ENCODE measurements at places on chromosomes 5 and 9.

GRCh38 chr9:113960768-113961167 is 84.7 kb downstream of the ZNF618 start:
- no peak for DNase-seq

DNA sequence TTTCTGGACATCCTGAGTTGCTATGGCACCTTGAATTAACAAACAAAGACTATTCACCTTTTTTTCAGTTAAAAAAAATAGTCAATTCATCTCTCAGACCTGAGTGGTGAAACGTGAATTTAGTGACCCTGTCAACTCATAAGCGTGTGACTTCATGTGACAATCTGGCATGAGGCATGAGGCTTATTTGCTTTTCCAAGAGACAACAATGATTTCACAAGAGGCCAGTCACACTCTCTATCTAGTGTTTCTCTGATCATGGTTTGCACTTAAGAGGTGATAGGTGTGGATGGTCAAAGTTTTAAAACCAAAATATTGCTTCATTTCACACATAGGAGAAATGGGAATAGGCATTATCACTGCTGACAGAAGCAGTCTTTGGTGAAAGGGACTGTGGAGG is 559.6 kb upstream of the ACO1 start:
- DNase-seq = no peak

DNA sequence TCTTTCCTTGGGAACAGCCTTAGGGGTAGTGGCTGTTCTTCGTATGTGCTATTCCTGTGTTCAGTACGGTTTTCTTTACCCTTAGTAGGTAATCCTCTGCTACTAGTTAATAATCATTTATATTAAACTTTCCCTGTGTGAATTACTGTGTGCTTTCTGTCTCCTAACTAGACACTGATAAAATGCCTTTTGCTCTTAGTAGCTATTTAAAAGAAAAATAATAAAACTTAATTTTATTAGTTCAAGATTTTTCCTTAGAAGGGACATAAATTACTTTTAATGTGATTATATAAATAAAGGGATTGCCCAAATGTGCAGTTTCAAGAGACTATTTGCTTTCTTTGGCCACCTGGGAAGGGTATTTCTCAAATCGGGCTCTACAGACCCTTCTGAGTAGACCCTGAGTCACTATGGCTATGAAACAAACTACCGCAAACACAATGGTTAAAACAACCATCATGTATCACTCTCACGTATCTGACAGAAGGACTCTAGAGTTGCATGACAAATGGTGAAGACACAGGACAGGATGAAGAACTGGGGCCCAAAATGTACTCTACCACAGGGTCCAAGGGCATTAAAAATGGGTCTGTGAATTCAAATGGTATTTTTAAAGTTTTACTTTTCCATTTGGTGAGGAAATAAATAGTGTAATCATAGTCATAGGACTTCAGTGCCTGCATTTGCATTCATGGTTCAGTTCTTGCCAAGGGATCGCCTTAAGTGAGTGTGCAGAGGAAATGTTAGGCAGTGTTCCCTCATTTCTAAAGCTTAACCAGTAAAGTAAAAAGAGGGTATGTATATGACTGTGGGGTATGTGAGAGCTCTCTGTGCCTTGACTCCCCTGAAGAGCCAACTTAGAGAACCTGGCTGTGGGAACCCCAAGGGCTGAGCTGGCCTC is 97.0 kb downstream of the TSSK1B start:
- no peak for DNase-seq

DNA sequence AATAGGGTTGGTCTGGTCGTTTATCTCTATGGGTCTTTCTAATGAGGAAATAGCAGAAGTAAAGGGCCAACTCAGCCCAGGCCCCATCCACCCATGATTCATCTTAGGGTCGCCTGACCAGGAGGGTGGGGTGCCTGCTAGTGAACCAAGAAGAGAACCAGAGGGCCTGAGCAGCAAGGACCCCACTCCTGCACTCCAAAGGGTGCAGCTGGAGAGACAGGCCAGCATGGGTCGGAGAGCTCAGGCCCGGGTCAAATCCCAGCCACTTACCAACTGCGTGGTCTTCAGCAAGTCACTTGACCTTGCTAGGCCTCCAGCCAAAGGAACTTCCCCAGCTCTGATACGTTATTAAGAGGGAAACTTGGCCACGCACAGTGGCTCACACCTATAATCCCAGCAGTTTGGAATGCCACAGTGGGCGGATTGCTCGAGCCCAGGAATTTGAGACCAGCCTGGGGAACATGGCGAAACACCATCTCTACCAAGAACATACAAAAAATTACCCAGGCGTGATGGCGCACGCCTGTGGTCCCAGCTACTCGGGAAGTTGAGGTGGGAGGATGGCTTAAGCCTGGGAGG is 4.3 kb downstream of the BBLN start:
- DNase-seq = no peak

DNA sequence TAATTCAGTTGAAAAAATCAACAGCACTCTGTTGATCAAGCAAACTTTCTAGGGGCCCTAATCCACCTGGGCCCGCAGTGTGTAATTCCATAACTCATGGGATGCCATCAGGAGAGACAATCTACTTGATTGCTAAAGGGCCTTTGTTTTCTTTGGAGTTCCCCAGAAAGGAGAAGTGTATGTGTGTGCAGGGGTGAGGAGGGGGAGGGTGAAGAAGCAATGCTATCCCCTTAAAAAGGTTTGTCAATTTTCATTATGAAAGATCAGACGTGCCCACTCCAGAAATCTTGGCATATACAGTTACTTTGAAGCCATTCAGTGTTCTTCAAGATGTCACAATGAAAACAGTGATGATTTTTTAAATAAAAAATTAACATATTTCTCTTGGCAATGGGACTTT is 6.2 kb downstream of the PARP8 start:
- no peak for DNase-seq

- no peak for DNase-seq
Measured at GRCh38 chr5:5456858-5457257, 34.4 kb downstream of the ICE1 start.

DNA sequence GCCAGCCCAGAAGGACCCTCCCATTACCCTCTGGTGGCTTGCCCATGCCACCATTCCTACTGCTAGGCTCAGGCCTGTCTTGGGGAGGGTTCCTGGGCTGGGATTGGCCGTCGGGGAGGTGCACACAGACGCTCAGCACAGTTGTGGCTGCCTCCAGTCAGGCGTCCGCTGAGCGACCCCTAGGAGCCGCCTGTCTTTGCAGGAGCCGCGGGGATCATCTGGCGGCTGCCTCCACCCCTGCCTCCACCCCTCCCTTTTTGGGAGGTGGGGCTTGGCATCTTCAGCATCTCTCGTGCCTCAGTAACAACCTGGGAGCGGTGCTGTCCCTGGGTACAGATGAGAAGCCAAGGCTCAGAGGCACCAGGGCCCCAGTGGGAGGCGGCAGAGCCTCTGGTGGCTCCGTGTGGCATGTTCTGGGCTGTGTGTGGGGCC is 39.6 kb downstream of the RXRA start:
- peak; percentile 73 for DNase-seq

DNA sequence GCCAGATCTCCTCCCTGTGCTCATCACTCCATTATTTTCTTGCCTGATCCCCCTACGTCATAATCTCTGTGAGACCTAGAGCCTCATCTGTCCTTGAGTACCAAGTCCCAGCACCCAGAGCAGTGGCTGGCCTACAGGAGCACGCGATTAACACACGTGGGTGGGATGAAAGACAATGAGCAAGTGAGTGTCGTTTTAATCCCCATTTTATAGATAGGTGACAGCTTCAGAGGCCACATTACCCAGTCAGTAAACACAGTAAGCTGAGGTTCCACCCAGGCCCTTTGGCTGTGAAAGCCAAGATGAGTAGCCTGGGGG is 17.3 kb downstream of the TRUB2 start:
- DNase-seq = peak; percentile 95

DNA sequence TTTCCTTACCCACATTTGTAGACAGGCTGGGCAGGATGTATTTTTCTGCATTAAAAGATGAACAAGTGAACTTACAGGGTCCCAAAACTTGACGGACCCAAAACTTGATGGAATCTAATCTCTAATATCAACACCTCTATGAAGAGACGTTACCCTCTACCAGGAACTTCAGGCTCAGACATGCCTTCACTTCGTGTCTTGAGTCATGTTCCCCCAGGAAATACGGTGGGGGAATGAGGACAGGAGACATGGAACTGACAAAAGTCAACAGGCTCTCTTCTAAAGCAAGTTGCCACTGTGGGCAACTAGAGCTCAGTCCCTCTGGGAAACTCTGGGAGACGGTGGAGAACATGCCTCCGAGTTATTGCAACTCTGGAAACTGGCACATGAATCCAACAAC is 196.1 kb downstream of the PAPPA start:
- no peak for DNase-seq

GRCh38 chr5:171207256-171207847 is 101.7 kb upstream of the TLX3 start:
- DNase-seq = peak; percentile 17

DNA sequence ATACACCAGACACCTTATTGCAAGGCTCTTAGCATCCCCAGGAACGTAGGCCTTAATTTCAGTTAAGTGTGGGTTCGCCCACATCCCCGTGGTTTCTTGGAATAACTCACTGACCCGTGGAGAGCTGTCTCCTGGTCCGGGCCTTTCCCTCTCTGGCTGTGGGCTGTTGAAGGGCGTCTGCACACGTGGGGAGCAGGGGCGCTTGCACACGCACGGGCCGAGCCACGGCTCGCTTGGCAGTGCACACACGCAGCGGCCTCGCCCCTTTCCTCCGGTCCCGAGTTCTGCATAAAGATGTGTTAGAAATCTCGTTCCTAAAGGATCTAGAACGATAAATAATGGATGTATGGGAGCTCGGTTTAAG is 141.9 kb downstream of the PBX3 start:
- DNase-seq = peak; percentile 22

DNA sequence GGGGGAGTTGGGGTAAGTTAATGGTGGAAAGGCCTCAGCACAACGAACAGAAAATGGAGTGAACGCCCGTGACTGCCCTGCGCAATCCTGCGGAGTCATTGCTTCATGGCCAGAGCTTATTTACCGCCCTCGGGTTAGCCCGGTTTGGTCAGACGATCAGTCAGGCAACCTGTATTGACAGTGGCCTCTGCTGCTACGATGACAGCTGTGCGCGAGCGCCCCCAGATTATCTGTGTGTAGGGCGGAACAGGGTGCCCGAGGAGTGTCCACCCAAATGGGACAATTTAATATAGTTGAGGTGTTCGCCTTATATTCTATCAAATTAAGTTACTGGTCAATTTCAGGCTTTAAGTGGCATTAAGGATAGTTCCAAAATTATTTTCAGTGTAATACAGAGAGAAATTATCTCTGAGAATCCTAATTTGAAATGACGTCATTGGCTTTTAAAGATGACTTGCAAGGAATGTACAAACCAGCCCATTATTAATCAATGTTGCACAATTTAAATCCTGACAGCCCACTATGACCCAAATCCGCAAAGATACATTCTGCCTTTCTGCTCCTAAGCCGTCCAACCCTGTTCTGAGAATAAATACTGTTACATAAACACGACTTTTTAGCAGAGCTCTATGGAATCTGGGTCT is 879 bp upstream of the UBQLN1 start:
- peak; percentile 74 for DNase-seq
